CD8-positive, alpha-beta T cell (primary cell): ENCODE measurements at places on chromosomes 4 and X.

DNA sequence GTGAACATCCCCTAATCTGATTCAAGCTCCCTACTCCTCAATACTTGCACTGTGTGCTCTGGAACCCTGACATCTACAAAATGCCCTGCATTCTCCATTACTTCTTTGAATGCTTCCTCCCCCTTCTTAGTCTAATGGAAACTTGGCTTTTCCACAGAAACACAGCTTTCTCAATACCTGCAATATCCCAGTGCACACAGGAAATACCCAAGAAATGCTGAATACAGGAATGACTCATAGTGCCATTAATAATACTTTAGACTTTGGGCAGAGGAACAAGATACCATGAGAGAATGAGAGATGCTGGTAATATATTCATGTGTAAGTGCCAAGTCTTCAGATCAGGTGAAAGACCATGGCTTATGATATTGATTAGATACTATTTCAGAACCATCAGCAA lies 5.6 kb downstream of the QRFPR start:
- DNase-seq: no peak

DNA sequence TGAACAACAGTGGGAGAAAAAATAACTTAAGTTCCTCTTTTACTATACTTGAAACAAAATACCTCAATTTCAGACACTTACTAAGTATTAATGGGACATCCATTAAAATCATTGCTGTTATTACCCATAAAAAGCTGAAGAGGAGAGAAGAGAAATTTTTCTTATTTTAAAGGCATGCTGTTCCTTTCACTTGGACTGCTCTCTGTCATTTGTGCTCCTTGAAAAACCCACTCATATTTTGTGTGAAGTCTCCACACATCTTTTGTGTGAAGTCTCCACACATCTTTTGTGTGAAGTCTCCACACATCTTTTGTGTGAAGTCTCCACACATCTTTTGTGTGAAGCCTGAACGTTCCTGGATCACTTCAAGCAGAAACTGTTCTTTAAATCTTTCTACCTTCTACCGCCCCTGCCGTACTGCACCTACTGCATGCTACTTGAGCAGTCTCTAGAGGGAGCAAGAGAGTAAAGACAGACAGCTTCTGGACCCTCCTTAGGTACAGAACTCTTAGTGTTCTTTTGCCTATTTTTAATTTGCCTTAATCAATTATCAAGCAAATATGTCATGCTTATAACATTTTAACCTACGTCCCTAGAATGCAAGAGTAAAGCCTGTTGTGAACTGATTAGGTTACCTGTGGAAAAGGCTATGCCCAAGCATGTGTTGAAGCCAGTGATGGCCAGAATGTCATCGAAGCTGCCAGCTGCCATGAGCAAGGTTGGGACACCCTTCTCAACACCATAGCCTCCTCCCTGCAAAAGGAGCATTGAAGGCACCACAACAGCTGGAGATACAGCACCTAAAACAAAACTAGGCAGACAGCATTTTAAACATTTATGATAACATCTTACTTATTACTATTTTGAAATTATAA lies 27.1 kb upstream of the SLC9B1 start:
- peak; percentile 57 for DNase-seq

- DNase-seq: no peak
Measured at GRCh38 chr4:5051278-5052203, at the start of gene STK32B. Gene STK32B (plus strand): TSS chr4:5051480.

DNA sequence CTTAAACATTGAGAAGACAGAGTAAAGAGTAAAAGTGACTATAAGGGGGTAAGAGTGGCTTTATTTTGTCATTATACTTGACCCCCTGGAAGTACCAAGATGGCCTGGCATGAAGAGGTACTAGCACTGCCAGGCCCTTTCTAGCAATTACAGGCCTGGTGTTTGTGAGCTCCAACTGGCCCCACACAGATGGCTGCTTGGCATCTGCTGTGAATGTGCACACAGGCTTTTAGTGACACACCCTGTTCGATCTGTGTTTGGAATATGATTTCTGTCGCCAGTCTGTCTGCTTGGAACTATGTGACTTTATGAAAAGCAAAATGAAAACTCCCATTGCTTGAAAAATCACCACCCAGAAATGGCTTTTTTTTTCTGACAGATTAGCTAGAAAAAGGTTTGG lies 123.3 kb downstream of the CLCN4 start:
- DNase-seq: no peak

DNA sequence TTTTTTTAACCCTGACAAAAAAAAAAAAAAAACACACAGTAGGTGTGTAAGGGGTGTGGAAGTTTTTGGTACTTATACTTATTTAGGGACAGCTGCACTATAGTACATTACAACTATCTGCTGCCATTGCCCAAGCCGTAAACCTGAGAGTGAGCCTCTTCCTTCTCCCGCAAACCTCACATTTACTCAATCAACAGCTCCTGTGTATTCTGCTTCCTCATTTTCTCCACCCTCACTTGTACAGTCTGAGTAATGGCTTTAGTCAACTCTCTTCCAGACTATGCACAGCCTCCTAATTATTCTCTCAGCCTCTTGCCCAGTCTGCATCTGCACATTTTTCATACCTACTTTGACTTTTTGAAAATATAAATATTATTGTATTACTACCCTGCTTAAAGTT lies 362.0 kb downstream of the ADAM29 start:
- DNase-seq: no peak

DNA sequence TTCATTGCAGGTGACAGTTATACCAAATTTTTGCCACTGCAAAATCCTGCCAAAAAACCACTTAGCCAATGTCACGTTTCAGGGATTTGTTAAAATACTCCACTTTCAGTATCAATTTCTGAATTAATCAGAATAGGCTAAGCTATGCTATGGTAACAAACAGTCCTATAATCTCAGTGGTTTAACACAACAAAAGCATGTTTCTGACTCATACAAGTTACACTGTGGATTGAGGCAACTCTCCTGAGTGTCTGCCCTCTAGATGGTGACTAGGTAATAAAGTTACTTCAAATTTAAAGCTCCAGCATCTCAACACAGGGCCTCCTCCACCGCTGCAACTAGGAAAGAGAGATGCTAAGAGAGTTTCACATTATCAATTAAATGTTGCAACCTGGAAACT lies 23.0 kb upstream of the RADX start:
- DNase-seq: no peak

- DNase-seq: no peak
Measured at GRCh38 chr4:113832803-113833202, 71.3 kb upstream of the CAMK2D start.

DNA sequence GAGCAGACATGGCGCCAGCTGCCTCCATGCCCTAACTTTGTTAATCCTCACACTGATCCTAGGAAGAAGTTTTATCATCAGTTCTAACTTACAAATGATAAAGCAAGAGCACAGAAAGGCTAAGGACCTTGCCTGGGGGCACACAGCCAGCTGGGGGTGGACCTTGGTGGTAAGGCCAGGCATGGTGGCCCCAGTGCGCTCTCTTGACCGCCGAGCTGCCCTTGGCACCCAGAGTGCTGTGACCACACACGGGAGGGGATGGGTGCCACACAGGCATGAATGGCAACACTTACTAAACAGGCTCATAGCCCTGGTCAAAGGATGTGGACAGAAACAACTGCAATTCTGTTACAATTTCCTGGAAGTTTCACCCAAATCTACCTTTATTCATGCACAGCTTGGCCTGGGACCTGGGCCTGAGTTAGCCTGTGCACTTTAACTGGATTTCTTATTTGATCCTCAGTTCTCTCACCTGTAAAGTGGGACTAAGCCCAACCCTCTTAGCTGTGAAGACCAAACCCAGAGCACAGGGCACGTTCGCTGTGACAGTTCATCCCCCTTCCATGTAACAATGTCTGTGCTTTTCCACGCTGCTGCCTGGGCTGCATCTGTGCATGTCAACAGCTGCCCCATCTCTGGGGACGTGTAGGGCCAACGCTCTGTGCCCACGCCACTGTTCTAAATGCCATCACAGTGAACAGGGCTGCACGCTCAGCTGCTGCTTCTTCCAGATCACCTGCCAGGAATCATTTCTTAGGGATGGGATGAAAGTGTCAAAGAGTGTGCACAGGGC lies 44.8 kb downstream of the ACOX3 start:
- no peak for DNase-seq
